ENCODE measurements at places on chromosomes 6 and 20.

- DNase-seq = no peak
These were observed 18.8 kb downstream of the RTF2 start for GRCh38 chr20:56487216-56487615.

DNA sequence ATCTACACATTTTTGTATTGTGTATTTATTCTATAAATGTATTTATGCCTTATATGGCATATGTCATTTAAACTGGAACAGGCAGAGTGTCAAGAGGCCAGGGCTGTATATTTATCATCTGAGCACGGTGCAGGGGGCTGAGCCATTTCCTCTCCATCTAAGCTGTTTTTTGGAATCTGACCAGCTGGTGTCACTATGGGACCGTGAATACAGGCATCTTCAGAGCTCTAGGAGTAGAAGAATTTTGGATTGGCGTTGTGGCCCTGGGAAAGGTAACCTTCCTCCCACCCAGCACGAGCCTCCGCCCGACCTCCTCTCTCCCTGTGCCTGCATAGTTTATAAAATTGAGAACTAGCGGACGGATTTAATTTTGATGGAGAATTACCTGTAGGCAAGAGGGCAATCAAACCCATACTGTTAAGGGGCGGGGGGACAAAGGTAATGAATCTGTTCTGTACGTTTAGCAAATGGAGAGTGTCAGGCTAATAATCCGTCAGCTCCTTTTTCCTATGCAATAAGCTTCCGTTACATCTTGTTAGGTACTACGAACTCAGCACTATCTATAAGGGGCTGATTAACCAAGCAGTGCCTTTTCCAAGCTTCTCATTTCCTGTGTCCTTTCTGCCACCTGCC lies 29.0 kb upstream of the EEF1E1 start:
- DNase-seq = peak; percentile 65

DNA sequence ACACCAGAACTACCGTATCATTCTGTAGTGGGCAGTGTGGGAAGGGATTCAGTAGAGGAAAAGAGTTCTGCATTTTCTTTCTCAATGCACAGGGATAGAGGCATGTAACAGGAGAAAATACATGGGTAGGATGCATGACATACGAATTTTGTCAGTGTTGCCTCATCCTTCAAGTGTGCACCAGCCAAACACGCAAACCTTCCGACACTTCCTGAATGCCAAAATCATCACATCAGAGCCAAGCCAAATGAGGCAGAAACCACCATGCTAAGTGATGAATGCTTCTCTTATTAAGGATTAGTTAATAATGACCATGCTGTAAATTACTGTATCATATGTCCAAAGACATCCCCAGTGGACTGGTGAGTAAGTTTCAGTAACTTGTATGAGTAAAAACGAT lies 27.3 kb downstream of the RAMACL start:
- peak; percentile 54 for DNase-seq

- no peak for DNase-seq
These were observed 38.6 kb downstream of the ZHX3 start for GRCh38 chr20:41278936-41279335.

DNA sequence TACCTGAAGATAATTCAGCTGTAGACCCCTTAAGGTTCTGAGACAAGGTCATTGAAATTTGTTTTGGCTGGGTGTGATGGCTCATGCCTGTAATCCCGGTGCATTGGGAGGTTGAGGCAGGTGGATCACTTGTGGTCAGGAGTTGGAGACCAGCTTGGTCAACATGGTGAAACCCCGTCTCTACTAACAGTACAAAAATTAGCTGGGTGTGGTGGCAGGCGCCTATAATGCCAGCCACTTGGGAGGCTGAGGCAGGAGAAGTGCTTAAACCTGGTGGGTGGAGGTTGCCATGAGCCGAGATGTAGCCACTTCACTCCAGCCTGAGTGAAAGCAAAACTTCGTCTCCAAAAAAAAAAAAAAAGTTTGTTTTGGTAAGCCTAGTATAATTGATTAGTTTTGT lies 11.0 kb downstream of the SRSF3 start:
- no peak for DNase-seq

- DNase-seq = no peak
These were observed 27.8 kb upstream of the PKHD1 start for GRCh38 chr6:52115145-52115741.

- no peak for DNase-seq
These were observed 316.9 kb downstream of the QKI start for GRCh38 chr6:163731215-163732013.

- no peak for DNase-seq
These were observed 496.0 kb upstream of the ADGRB3 start for GRCh38 chr6:68139130-68139529.

DNA sequence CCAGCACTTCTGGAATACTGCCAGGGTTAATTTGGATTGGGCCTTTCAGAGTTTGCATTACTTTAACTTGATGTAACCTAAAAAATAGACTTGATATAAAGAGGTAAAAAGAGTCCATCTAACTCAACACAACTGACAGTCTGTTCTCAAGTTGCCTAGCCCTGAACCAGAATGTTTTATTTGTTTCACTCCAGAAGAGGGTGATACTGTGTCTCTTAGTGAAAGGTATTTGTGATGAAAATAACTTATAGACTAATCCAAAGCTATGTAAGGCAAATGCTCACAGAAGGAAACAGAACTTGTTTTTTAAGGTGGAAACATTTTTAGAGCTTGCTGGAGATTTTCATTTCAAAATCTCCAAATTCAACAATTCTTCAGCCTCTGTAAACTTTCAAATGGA lies 469.1 kb upstream of the RUNX2 start:
- DNase-seq = peak; percentile 28

DNA sequence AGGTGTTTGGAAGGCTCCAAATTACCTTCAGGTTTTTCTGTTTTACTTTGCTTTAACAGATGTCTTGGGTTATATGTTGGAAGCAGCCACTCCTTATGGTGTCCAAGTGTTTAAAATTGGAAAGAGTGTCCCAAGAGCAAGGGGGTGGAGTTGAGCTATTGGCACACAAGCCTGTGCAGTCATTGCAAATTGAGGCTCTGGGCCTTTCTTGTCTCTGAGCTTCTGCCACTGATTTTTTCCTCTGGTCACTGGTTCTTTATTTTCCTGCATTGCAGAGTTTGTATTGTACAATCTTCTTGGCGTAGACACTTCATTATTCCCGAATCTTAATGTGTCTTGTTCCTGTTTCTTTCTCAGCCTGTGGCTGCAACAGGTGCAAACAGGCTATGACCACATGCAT lies 598.8 kb downstream of the RNF144B start:
- DNase-seq = no peak

DNA sequence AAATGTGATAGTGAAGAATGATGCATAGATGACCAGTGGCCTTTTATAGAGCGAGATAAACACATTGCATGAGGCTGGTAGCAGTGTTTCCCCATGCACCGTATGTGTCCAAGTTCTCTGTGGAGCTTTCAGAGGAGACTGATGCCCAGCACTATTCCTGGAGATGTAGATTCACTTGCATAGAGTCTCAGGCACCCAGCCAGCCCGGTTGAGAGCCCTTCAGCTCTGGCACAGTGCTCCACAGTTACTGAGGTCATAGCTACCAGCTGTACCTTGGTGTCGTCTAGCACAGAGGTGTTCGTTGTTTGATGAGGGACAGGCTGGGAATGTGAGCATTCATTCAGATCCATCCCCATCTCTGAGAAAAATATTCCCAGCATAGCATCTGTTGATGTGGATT lies 328.9 kb downstream of the FARS2 start:
- DNase-seq = no peak

- DNase-seq = no peak
These were observed 6.1 kb upstream of the NSFL1C start for GRCh38 chr20:1472556-1473245.

- no peak for DNase-seq
These were observed 136.0 kb downstream of the PACRG start for GRCh38 chr6:162863821-162864220.

- no peak for DNase-seq
These were observed 459.7 kb downstream of the MMUT start for GRCh38 chr6:49003348-49003747.

DNA sequence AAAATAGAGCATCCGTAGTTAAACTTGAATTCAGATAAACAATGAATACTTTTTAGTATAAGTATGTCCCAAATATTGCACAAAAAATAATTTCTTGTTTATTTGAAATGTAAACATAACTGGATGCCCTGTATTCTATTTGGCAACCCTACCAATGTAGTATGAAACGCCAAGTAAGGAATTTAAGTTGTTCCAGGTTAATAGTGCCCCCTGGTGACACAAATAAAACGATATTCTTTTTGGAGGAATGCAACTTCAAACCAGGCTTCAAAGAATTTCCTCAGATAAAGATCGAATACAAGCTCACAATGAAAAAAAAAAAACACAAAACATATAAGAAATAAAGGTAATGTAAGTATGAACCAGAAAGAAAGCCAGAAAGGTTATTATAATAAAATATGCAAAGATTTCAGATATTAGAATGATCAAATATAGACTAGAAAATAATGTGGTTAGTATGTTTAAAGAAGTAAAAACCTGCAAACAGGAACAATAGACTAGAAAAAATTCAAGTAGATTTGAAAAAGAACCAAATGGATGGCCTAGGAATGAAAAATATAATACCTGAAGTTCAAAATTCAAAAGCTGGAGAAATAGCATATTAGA lies 18.4 kb upstream of the AKAP7 start:
- DNase-seq = peak; percentile 63

- DNase-seq = no peak
These were observed 103.6 kb upstream of the BMP2 start for GRCh38 chr20:6663751-6664388.

- no peak for DNase-seq
These were observed 699.0 kb downstream of the KHDRBS2 start for GRCh38 chr6:61586934-61587537.

DNA sequence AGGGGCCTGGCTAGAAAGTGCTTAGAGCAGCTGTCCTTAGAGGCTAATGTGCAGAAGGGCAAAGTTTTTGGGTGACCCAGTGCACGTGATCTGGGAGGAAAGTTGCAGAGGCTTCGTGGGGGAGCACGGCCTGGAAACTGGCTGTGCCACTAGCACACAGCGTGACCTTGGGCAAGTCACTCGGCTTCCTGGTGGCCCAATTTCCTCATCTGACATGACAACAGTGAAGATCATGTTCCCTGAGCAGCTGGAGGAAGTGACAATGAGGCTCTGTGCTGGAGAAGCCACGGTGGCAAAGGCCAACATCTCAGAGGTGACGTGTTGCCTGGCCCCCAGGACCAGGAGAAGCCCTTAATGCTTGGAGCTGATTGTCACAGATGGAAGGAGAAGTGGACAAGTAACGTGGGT lies 99.5 kb downstream of the FOXC1 start:
- no peak for DNase-seq

DNA sequence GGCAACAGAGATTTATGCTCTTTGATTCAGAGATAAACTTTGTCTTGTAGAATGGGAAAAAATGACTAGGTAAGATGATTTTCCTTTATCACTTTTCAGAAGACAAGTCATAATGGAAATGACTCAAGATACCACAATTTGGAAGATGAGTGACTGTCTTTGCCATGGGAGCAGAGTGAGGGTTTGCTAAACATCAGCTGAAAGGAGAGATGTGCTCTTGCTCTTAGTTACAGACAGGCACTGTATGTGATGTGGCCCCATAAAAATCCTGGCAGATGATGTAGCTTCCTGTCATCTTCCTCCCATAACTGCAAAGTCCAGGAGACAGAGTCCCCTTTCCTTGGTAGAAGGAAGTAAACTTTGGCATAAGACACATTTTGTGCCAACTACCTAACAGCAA lies 47.6 kb downstream of the BACH2 start:
- no peak for DNase-seq

- peak; percentile 74 for DNase-seq
These were observed 49.8 kb downstream of the MAP3K7 start for GRCh38 chr6:90537027-90537426.

DNA sequence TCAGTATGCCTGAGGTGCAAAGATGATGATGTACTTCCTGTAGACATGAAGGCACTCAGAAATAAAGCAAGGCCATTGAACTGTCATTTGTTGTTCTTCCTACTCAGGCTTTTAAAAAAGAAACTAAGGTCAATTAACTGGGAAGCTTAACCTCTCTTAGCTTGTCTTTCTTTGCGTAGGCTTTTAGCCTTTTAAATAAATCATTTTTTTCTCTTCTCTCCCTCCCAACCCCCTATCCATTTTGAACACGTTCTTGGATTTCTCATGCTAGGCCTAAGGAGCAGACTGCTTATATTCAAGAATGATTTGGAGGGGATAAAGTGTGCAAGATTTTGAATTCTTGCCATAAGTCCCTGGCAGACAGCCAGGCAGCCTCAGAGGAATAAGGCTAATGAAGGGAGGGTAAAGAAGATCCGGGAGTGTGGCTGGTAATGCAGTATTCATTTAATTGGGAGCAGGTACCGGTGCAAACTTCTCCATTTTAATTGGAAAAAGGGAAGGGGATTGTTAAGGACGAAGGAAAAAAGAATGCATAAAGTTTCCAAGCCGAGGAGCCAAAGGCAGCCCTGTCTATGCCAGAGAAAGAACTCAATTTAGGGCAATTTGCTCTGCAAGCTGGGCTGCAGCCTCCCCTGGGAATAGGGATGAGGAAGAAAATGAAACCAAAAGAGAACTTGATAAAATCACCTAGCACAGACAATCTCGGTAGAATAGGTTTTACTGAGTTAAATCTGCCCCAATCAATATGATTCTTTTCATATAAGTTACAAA lies 343.8 kb upstream of the MMS22L start:
- DNase-seq = peak; percentile 35

- DNase-seq = peak; percentile 54
These were observed 536 bp upstream of the FNDC1 start for GRCh38 chr6:159168536-159169192.

DNA sequence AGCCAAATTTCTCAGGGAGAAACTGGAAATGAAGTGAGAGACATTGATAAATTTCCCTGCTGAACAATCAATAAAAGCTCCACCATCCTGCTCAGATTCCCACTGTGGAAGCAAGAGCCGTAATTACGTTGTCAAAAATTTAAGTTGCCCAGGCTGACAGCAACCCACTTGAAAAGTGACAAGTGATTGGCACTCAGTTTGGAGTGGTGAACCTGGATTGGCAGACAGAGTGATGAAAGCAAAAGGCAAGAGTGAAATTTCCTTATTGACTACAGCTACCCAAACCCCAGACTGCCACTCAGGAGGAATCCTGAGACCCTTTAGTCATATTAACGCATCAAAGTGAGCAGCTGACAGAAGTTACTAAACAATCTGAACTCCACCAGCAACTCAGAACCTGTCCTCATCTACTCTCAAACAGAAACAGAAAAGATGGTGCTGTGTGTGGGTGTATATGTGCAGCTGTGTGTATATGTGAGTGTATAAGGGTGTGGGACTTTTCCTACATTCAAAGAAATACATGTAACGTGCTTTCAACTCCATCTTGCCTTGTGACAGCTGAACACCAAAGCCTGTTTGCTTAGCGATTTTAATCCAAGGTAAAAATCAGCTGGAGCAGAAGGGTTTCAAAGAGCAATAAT lies 157.4 kb downstream of the PKHD1 start:
- DNase-seq = no peak

GRCh38 chr6:52522655-52523054 lies 54.2 kb downstream of the TRAM2 start:
- DNase-seq = no peak
